Fibroblast of skin of right biceps (primary cell): ENCODE measurements at places on chromosomes 2 and 18.

GRCh38 chr2:222050981-222051380 is 247.8 kb downstream of the PAX3 start:
- no peak for DNase-seq

DNA sequence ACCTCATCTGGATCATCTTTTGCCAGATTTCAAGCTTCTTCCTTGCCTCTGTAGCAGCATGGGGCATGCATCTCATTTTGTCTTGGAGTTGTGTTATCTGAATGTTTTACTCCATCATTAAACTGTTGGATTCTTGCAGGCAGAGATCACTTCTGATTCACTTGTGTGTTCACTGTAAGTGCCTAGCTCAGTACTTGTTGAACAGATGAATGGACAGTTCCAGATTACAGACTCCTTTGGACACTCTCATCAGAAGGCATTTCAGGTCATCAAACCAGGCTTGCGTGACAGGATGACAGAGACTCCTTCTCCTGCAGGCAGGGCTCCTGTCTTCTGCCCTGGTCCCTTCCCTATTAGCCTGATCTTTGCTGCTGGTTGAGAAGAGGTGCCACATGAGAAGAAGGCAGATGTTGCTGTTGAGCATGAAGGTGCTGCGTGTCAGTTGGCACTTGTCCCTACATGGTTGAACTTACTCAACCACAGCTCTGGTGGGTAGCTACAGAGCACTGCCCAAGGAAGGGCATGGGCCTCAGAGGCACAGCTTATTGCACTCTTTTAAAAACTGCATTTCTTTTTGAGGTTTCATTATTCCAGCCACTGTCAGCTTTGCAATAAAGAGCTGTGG is 58.9 kb downstream of the INPP4A start:
- no peak for DNase-seq

DNA sequence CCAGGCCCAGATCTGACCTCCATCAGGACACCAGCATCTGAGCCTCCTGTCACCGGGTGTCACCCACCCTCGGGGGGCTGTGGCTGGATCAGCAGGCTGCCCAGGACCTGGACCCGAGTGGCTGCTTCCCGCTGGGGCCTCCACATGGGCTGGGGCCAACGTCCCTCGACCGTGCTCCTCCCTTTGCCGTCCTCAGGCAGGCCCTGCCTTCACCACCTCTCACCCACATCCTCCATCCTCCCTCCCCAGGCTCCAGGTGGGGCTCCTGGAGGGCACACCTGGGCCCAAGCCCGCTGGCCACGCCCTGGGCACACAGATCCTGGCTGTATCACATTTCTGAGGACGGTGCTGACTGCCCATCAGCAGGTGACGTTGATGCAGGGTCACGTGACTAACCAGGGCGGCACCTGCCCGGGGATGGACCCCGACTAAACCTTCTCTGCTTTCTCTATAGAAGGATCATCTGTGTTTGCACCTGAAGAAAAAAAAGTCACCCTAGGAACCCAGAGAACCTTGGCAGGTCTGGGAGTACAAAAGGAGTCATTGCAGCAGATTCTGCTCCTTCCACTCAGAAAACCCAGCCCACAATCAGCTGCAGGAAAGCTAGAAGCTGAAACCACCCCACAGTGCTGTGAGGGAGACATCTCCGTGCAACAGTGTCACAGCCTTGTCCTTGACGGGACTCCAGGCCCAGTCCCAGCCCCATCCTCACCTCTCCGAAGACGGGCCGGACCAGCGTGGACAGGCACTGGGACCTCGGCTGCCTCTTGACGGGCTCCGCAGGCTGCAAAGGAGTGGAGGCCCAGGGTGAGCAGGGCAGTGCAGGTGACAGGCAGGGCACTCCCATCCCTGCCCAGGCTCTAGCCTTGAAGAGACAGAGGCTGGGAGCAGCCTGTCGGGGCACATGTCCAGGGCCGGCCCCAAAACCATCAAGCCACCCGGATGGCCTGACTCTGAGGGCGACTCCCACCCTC is 11.2 kb downstream of the STK25 start:
- no peak for DNase-seq

- DNase-seq = peak; percentile 80
These were observed 65.5 kb upstream of the GPC1 start for GRCh38 chr2:240369801-240370585.

DNA sequence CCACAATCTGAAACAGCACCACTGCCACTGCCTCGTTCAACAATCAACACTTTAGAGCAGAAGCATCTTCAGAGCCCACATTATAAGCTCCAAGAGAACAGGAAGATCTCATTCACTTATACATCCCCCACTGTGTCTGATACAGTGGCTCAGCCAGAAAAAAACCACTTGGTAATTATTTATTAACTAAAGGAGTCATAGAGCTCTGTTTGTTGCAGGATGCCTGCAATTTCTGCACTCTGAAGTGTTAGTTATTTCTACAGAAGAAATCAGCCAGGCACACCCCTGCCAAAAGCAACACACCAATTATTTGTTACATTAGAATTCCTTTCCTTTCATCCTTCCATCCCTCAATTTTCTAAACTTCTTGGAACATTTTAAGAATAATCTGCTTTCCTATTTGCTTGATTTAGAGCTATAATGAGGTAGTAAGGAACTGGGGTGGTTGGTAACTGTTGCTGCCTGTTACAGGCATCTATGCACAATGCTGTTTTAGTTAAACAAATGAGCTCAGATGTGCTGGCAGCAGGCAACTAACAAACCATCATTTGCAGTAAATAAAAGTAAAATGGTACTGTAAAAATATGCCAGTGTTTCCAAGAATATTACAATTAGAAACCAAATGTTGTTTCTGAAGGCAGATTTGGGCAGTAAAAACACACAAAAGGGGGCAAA is 59.9 kb downstream of the DYM start:
- no peak for DNase-seq

- peak; percentile 95 for DNase-seq
These were observed 36.6 kb upstream of the DYNC2LI1 start for GRCh38 chr2:43737097-43737854.

DNA sequence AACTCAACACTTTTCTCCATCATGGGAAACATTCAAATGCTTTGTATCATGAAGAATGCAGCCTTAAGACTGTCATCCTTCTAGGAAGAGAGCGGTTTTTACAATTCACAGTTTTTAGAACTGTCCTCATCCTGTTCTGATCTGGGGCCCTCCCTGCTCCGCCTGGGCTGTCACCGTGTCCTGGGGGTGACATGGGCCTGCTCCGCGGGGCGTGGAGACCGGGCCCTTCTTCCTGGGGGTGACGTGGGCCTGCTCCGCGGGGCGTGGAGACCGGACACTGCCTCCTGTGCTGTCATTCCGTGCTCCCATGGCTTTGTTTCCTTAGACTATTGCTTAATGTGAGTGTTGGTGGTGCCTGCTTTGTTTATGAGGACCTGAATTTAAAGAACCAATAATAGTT is 122.8 kb downstream of the TMEM18 start:
- no peak for DNase-seq
